ENCODE measurements at places on chromosomes 11 and 22.

- no peak for DNase-seq
Measured at GRCh38 chr11:7582338-7582985, 68.7 kb downstream of the PPFIBP2 start.

GRCh38 chr11:44094260-44094868 is 1.1 kb upstream of the EXT2 start:
- peak; percentile 58 for DNase-seq

DNA sequence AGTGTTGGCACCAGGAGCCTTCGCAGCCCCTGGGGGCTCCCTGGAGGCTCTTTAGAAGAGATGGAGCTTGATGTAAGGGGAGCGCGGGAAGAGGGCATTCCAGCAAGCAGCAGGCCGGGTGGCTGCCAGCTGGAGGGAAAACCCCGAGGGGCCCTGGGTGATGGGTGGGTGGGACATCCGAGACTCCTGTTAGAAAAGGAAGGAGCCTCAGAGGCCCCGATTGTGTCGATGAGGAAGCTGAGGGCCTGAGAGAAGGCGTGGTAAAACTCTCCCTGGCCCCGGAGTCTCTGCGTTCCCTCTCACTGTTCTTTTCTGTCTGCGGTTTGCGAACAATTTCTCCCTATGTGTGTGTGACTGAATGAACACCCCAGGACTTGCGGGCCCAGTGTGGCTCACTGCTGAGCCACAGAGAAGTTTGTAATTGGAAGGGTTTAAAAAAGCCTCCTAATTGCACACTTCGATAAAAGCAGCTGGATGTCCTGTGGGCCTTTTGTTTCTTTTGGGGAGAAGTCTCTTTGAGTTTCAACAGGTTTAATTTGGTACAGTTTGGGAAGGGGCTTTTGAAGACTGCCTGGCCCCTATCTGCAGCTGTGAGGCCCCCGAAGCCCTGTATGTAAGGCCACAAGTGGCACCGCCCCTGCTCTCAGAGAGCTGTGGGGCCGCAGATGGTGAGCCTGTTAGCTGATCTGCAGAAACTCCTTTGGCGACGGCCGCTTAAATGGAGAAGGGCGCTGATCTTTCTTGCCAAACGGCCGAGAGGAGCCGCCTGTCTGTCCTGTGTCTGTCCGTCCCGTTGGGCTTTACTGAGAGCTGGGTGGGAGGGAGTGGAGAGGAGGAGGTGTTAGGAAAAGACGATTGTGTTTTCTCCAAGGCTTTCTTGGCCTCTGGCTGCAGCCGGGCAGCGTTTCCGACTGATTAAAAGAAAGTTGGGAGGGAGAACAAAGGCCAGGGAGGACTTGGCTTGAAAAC is 2.0 kb downstream of the FBLN1 start:
- no peak for DNase-seq

DNA sequence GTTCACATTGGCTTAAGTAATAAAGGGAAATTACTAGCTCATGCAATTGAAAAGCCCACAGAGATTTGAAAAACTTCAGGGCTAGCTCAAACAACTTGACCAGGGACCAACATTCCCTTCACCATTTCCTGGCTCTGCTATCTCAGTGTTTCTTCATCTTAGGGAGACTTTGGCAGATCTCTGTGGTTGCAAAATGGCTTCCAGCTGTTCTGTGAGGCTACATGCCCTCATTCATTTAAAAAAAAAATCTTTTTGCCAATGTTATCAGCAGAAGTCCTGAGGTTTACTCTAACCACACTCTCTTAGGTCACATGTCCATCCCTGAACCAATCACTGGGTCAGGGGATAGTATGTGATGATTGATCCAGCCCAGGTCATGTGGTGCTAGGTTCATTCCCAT is 13.9 kb upstream of the RASSF10 start:
- DNase-seq, result no peak

DNA sequence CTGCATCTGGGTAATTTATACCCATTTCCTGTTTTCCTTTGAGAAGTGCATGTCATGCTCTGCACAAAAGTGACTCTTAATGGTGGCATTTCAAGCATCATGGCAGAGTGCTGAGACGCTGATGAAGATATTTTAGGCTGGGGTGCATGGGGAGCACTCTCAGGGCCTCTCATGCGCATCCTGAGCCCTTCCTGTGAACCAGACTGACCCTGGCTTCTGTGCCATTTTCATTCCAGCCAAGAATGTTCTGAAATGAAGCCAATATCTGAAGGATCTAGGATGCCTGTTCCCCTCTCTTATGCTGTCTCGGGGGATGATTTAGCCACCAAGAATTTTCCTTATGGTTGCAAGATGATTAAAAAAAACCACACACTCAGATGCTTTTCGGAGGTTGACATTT is 61.5 kb downstream of the MIAT start:
- no peak for DNase-seq

DNA sequence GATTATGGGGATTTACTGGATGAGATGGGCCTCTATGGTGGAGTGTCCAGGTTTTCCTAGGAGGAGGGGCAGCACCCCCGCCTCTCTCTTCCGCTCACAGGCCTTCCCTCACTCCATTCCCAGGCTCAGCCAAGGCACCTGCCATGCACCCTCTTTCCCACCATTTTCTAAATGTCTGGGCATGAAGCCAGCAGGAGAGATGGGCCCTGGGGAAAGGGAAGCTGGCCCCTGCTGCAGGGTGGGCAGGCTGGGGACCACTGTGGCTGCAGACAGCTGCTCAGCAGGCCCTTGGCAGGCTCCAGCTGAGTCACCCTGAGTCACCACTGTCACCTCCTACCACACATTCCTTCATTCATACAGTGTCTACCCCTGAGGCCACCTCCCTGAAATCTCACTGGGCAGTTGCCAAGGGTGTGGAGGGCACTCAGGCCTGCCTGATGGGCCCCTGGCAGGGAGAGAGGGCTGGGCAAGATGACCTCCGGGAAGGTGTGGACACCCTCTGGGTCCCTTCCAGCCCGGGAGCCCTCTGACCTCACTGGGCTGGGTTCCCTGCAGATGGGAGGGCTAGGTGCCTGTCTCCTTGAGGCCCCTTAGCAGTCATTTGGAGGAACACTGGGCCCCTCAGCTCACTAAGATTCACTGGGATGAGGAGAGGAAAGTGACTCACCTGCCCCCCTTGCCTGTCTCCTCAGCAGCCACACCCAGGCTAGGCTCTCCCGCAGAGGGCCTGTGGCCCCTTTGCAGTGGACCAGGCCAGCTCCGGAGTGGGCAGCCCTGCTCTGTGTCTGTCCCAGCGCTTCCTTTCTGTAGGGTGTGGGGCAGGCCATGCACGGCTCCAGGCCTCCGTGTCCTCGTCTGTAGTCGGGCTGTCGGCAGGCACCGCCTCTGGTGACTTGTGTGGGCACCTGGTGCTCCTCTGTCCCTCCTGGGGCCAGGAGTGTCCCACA is 7.8 kb downstream of the MYEOV start:
- no peak for DNase-seq

DNA sequence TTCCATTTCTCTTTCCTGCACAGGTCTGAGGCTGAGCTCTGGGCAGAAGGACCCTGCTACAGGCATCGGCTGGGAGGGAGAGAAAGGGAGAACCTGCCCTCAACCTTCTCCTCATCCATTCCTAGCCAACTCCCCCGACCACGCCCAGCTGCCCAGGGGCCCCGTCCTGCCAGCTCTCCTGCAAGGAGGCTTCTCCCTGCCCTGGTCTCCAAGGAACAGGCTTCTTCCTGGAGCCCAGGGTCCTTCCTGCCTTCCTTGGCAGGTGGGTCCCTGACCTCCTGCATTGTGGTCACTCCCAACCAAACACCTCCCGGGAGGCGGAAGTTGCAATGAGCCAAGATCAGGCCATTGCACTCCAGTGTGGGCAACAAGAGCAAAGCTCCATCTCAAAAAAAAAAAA is 12.5 kb upstream of the HMOX1 start:
- no peak for DNase-seq

DNA sequence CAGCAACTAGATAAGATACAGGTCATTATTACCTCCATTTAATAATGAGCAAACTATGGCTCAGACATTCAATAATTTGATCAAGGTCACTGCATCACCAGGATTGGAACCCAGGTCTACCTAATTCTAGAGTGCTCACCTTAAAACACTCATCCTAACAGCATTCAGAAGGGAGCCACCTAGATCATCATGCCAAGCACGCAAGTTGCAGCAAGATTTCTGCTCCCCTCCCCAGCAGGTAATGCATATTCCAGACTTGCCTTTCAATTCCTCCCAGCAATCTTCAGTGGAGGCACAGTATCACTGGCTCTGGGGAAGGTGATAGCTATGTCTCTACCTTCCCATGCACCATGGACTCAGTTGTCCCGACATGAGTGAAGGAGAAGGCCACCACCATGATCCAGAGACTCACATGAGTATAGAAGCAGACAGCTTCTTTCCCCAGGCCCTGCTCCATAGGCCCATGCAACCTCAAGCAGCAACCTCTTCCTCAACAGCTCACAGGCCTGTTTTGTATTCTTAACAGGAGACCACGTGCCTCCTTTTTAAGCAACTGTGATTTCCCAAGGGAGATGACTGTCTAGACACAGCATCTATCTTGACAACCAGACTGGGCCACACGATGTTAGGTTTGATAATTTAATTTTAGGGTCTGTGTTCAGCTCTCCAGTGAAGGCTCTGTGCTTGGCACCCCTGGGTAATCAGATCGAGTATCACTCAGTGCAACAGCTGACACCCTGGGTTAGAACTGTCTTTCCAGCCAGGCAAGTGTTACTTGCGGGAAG is 36.4 kb downstream of the RAB30 start:
- no peak for DNase-seq

GRCh38 chr11:79544361-79544760 is 103.5 kb upstream of the TENM4 start:
- no peak for DNase-seq

GRCh38 chr11:122215244-122215992 is 99.4 kb upstream of the BLID start:
- DNase-seq, result no peak

GRCh38 chr11:67502328-67502979 is 2.7 kb downstream of the PITPNM1 start:
- no peak for DNase-seq

DNA sequence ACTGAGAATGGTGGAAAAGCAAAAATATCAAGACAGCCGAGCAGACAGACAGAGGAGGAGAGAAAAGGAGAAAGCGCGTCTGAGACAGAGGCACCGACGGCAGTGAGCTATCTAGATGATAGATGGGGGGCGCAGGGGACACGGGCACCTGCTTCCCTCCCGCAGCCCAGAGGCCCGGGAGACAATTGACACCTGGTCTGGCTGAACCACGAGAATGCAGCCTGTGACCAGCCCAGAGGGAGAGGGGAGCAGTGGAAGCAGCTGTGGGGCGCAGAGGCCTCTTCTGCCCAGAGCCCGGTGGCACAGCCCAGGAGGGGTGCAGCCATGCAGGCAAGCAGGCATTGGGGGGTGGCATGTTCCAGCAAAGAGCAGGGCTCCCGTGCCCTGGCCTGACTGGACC is 48.2 kb downstream of the ELFN2 start:
- no peak for DNase-seq

DNA sequence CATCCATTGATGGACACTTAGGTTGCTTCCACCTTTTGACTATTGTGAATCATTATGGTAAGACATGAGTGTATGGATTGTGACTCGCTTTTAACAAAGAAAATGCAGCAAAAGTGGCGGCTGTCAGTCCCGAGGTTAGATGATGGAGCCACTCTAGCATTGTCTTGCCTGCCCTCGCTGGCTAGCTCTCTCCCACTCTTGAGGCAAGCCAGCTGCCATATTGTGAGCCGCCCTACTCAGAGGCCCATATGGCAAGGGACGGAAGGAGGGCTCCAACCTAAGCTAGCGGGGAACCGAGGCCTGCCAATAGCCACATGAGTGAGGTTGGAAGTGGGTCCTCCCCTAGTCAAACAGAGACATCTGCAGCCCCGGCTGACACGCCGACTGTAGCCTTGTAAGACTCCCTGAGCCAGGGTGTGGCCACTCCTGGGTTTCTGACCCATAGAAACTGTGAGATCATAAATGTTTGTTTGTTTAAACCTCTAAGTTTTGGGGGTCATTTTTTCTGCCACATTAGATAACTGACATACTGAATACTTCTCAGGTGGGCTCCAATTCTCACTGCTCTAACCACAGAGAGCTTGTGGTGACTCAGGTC is 160.2 kb downstream of the LDLRAD3 start:
- DNase-seq, result no peak

- no peak for DNase-seq
Measured at GRCh38 chr22:31491218-31491962, 1.7 kb upstream of the EIF4ENIF1 start.

- DNase-seq, result no peak
Measured at GRCh38 chr22:27201741-27202140, 544.4 kb downstream of the MIAT start.

DNA sequence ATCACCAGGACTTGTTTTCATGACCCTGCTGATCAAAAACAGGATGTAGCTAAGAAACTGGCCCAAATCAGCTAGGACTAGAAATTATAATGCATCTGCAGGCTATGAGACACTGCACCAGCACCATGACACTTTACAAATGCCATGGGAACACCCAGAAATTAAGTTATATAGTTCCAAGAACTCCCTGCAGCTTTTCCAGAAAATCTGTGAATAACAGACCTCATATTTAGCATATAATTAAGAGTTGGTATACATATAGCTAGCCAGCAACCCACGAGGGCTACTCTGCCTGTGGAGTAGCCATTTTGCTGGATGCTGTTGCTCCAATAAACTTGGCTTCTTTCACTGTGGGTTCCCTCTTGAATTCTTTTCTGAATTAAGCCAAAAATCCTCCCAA is 101.0 kb downstream of the PGR start:
- no peak for DNase-seq

DNA sequence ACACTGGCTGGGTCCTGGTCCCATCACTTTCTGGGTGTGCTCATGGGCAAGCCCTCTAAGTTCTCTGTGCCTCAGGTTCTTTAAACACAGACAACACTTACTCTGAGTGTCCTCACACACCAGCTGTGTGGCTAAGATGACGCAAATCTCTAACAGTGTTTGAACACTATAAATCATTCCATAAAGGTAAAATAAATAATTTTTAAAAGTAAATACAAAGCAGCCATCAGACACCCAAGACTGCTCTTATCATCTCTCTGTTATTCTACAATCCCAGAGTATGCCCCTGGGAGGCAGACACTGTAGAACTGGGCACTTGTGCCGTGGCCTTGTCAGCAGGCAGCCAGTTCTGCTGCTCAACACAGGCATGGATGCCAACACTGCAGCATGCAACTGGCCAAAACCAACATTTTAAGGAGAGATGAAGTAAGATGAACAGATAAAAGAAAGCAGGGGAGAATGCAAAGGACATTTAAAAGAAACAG is 56.8 kb downstream of the RPL27A start:
- no peak for DNase-seq

DNA sequence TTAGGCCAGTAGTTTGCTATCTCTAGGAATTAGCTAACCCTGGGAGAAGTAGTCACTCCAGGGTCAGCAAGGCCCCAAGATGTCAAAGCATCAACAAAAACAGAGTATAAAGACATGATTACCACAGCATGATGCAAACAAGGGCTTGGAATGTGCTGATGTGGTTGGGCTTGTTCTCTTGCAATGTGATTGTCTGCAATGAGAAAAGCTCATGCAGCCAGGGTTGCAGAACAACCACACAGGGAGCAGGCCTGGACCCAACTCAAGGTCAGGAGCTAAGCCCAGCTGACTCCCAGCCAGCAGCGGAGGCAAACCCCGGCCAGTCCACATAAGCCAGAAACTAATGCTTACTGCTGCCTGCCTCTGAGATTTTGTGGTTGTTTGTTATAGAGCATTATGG is 132.4 kb upstream of the ZC3H12C start:
- no peak for DNase-seq

- DNase-seq, result no peak
Measured at GRCh38 chr11:10725907-10726253, 25.2 kb upstream of the CTR9 start.

GRCh38 chr11:73186886-73187285 is 31.2 kb upstream of the P2RY2 start:
- no peak for DNase-seq

Measured in GM12864 (cell line).